ENCODE measurements at places on chromosomes 11 and 22.

- DNase-seq: no peak
Measured at GRCh38 chr22:24302591-24302990, 32.0 kb downstream of the SPECC1L start.

DNA sequence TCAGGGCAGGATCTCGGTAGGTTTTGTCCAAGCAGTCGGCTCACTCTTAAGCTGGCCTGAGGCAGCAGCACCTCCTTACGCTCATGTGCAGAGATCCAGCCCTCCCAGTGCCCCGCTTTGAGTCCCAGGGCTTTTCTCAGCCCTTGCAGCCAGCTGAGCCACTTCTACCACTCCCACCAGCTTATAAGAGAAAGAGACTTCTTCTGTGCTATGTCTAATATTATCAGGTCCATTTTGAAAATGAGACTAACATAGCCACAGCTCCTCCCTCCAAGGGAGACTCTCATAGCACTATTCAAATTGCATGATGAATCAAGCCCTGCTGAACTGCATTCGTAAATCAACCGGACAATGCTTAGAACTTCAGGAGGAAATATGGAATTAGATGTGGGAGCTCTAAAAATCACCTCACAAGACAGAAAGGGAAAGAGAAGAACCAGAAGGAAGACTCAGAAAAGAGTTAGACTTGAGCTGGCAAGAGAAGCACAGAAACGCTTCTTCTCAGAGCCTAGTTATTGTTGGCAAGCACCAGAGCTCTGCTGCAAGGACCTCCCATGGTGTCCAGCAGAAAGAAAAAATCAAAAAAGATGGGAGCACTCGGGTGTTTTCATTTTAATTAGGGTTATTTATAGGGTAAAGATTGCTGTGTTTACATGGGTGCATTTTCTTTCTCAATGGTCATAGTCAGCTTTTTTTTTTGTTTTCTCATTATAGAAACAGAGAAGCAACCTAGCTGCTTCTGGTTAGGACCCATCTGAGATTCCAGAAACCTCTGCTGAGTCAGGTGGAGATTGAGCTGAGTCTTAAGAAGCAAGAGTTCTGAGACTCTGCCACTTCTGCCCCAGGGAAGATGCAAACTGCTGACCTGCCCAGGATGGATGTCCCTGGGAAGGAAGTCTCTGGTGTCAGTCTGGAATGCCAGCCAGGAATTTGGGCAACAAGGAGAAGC lies 181.4 kb downstream of the ETS1 start:
- no peak for DNase-seq

GRCh38 chr11:128058580-128059208 lies 528.7 kb downstream of the ETS1 start:
- no peak for DNase-seq

GRCh38 chr11:3213659-3214419 lies 4.8 kb downstream of the MRGPRG start:
- DNase-seq: no peak

GRCh38 chr11:114049050-114049449 lies 10.5 kb upstream of the ZBTB16 start:
- no peak for DNase-seq

GRCh38 chr11:43732225-43732624 lies 51.7 kb downstream of the HSD17B12 start:
- DNase-seq: no peak
